SJCRH30 (cell line): ENCODE measurements at places on chromosomes 13 and 19.

- DNase-seq = no peak
Measured at GRCh38 chr13:113192279-113192678, 16.2 kb downstream of the PCID2 start.

DNA sequence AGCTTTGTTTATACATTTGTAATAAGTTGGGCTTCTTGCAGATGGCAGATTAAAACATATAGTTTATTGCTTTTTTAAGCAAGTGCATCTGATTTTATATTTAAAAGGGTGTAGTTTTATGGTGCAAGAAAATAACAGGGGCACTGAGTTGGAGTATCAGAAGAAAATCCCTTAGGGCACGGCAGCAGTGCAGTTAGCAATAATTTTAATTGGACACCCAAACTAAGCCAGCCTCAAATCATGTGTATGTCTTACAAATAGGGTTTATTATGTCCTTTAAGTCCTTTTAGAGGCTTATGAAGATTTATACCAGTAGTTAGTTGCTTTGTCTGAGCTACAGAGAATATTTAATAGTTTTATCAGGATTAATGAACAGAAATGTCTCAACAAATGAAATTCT, 57.5 kb downstream of the GPC6 start:
- no peak for DNase-seq

DNA sequence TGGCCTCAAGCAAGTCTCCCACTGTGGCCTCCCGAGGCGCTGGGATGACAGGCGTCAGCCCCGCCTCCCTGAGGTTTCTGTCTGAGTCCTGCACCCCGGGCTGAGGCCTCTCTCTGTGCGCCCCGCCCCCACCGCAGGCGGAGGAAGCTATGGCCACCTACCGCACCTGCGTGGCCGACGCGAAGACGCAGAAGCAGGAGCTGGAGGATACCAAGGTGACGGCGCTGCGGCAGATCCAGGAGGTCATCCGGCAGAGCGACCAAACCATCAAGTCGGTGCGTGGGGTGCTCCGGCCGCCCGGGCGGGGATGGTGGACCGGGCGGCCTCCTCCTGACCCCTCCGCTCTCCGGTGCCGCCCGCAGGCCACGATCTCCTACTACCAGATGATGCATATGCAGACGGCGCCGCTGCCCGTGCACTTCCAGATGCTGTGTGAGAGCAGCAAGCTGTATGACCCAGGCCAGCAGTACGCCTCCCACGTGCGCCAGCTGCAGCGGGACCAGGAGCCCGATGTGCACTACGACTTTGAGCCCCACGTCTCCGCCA, 12.7 kb downstream of the ARHGAP45 start:
- DNase-seq = no peak

GRCh38 chr13:73860501-73860900, 273.7 kb downstream of the KLF12 start:
- DNase-seq = no peak

DNA sequence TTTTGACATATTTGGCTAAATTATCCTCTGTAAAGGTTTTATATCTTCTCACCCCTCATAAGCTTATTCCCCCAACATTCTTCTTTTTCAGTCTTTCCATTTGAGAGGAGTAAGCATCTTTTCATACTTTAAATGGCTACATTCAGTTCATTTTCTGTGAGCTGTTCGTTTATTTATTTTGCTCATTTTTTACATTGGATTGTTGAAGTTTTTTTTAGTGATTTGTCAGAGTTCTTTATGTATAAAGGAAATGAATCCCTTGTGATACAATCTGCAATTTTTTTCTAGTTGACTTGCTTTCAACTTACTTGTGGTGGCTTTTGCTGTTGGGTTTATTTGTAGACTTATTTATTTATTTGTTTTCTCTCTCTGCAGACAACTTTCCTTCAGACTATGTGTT, 250.3 kb downstream of the DLEU7 start:
- DNase-seq = no peak

- DNase-seq = no peak
Measured at GRCh38 chr19:30450835-30451321, 78.7 kb downstream of the ZNF536 start.

GRCh38 chr19:23949611-23950010, 34.9 kb downstream of the ZNF726 start:
- DNase-seq = no peak

DNA sequence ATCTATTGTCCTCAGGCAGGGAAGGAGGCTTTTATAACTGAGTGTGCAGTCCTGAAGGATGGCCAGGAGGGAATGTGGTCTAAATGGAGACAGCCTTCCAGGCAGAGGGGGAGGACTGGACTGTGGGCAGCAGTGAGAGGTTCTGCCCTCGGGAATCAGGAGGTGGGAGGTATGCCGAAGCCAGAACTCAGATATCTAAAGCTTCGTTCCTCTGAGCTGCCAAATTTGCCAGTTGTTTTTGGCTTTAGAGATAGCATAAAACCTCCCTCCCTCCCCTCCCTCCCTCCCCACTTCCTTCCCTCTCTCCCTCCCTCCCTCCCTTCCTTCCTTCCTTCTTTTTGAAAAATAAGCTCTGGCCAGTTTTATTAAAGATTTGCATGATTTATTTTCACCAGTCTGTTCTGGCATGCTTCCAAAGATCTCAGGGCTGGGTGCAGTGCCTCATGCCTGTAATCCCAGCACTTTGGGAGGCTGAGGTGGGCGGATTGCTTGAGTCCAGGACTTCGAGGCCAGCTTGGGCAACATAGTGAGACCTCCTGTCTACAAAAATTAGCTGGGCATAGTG, 2.4 kb downstream of the MEDAG start:
- DNase-seq = peak; percentile 53

- no peak for DNase-seq
Measured at GRCh38 chr13:98349731-98350305, 172.7 kb upstream of the RNF113B start.

DNA sequence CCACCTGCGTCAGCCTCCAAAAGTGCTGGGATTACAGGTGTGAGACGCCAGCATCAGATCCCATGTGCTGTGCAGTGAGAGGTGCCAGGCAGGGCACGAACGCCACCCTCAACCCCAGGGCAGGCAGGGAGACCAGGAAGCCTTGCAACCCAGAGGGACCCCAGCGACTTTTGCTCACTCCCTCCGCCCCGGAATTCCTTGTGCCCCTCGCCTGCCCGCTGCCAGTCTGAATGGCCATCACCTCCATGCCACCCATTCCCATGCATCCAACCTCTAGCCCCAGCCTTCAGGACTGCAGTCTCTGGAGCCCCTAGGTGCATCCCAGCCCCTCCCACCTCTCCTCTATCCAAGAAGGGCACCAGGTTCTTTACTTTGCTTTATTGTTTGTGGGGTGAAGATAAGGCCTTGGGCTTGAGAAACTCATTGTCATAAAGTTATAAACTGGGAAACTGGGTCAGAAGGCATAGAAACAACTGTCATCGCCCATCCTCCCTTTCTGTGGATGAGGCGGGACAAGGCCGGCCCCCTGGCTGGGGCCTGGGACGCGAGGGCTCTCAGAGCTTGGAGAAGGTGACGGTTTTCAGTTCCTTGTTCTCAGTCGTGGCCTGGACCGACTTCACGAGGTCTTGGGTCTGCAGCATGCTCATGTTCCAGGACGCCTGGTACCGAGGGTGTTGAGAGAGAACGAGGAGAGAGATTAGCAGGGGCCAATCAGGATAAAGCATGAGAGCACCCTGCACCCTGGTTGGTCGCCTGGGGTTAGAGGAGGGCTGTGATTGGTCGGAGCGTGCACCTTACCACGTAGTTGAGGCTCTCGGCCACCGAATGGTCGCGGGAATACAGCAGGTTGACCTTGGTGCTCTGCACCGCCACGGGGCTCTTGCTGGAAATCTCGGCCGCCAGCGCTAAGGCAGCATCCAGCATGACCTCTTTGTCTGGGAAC, 2.6 kb upstream of the LGALS4 start:
- DNase-seq = no peak

DNA sequence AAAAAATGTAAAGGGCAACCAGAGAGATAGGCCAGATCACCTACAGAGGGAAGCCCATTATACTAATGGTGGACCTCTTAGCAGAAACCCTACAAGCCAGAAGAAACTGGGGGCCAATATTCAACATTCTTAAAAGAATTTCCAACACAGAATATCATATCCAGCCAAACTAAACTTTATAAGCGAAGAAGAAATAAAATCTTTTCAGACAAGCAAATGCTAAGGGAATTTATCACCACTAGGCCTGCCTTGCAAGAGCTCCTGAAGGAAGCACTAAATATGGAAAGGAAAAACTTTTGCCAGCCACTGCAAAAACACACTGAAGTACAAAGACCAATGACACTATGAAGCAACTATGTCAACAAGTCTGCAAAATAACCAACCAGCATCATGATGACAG, 28.4 kb downstream of the VSTM2B start:
- DNase-seq = no peak

DNA sequence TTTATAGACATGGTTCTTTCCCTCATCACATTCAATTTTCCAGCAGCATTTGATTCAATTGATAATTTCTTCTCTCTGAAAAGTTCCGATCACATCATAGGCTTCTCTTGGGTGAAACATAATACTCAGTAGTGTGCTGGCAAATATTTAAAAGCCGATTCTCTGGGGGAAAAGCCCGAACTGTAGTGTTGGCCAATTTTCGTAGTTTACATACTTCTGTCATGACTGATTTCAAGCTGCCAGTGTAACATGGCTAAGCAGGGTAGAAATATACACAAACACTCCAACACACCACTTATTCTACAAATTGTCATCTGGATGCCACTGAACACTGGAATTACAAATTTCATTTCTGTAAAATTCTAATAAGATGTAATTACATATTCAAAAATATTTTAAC, 56.1 kb upstream of the FREM2 start:
- no peak for DNase-seq

GRCh38 chr13:57629821-57630235, 1.7 kb upstream of the PCDH17 start:
- no peak for DNase-seq

DNA sequence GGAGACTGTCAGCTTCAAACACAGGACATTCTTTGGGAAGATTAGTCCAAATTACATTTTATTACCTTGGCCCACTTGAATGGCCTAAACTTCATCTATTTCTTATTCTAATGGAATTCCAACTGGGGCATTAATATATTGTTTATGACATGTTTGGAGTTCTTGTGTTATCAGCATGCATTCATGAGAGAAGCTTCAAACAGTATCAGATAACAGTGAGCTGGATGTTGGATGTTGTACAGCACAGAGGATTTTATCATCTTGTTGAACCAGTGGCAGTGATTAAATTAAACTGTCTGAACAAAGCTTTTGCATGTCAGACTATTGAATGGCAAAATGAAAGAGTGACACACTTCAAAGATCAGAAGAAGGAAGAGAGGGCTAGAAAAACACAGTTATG, 50.0 kb downstream of the MZT1 start:
- no peak for DNase-seq

GRCh38 chr13:45873491-45874325, 22.2 kb upstream of the SIAH3 start:
- DNase-seq = no peak

DNA sequence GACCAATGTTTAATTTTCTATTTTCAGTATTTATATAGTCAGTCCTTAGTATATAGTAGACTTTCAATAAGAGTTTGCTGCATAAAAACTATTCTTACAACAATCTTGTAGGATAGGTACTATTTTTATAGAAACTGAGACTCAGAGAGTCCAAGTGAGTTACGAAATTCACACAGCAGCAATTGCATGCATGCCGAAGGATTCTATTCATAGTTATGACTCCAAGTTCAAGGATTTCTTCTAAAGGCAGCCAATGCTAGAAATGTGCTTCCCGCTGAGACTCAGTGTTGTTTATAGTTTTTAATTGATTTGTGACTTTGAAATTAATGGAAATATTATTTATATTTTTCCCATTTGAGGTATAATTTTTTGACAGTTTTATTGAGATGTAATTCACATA, 62.7 kb upstream of the CSNK1A1L start:
- DNase-seq = no peak

DNA sequence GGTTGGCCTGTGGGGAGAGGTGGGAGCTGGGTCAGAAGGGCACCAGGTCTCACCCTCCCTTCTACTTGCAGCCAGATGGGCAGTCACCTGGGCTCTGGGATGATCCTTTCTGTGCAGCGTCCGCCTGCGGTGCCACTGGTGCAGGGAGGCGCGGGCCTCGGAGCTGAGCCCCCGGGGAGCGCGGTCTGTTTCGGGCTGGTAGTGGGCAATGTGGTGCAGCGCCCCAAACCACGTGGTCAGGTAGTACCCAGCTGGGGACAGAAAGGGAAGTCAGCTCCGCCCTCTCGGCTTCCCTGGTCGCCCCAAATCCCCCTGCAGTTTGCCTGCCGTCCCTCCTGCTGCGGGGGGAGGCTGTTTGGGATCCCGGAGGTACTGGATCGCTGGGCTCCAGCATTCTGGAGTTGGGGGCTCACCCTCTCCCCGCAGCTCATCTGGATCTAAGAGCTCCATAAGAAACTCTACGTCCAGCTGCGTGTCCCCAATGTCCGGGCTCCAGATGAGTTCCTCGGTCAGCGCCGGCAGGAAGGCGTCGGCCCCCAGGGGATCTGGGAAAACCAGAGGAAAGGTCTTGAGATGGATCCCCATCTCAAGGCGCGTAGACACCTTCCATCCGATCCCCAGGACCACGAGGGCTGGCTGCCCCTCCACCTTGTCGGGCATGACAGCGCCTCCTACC, 8.8 kb downstream of the RINL start:
- DNase-seq = no peak

- no peak for DNase-seq
Measured at GRCh38 chr19:16229322-16229641, 31.6 kb downstream of the AP1M1 start.

DNA sequence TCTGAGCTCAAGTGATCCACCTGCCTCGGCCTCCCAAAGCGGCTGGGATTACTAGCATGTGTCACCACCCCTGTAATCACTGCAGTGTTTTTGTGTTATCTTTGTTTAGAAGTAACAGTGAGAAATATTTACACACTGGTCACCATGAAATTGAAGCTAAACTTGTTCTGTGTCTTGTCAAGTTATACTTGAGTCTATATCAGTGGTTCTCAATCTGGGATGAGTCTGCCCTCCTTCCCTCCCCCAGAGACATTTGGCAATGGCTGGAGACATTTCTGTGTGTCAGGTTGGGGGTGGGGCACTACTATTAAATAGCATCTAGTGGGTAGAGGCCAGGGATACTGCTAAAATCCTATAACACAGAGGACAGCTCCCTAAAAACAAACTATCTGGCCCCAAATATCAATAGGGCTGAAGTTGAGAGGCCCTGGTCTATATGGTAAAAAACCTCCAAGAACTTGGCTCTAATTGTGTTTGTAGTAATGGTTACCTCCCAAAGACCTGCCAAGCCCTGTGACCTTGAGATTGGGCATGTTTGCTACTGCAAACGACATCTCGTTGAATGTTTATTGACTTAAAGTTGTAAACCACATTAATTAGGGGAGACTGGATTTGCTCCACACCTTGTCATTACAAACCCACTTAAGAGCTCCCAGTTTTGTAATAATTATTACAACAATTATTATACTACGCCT, 6.9 kb downstream of the CTU1 start:
- no peak for DNase-seq
